ENCODE measurements at places on chromosomes 4 and X.

- DNase-seq = no peak
Observed at GRCh38 chr4:48841045-48841827, 10.3 kb downstream of the OCIAD1 start.

DNA sequence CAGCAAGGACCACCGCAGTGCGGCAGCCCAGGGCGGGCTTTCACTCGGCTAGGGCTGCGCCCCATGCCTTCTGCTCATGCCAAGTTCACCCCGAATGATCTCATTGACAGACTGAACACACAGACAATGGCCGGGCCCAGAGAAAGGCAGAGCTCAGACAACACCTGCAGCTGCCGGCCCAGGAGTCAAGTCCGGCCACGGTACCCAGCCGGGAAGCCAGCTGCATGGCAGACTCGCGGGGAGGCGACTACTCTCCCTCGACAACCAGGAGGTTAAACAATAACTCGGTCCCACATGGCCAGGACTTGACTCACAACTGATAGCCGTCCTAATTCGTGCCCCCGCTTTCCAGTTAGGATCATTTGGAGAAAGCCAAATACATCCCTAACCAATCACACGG is 50.4 kb downstream of the ABLIM2 start:
- DNase-seq = no peak

DNA sequence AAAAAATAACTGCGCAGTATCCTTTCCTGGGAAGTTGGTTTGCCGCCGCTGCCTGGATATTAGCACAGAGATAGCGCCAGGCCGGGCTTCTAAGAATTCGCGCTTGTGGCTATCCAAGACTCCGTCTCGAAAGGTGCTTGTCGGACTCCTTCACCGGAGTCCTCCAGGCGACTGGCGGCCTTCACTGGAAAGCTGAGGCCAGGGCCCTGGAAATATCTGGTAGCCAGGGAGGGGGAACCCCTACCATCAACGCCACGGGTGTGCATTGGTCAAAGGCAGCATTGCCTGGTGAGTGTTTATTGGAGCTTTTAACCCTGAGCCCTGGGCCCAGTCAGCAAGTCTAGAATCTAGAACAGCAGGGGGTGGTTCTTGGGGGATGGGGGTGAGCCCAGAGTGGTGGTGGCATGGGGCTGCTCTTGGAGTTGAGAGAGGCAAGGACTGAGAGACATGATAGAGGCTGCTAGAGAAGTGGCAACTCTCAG is 577 bp upstream of the PIM2 start:
- DNase-seq = no peak

- DNase-seq = no peak
Observed at GRCh38 chr4:158538911-158539310, 17.2 kb downstream of the RXFP1 start.

GRCh38 chr4:616091-616490 is 9.3 kb upstream of the PDE6B start:
- DNase-seq = no peak

DNA sequence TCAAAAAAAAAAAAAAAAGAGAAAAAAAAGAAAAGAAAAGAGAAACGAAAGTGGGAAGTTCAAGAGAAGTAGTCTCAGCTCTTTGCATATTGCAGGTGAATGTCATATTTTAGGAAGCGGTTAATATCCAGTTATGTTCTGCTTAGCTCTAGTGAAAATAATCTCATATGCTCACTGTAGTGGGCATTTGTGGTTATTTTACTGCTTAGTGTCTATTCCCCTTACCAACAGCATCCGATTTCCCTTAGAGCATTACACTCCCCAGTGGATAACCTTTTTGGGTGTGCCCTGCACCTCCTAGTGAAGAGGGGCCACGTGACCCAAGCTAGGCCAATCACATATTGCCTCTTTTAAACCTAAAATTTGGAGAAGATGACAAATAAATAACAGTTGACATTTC is 111.2 kb upstream of the ZNF827 start:
- DNase-seq = no peak

- DNase-seq = no peak
Observed at GRCh38 chrX:2642791-2643190, 48.3 kb upstream of the CD99 start.

- DNase-seq = no peak
Observed at GRCh38 chr4:75080888-75081287, 148.0 kb downstream of the PARM1 start.

DNA sequence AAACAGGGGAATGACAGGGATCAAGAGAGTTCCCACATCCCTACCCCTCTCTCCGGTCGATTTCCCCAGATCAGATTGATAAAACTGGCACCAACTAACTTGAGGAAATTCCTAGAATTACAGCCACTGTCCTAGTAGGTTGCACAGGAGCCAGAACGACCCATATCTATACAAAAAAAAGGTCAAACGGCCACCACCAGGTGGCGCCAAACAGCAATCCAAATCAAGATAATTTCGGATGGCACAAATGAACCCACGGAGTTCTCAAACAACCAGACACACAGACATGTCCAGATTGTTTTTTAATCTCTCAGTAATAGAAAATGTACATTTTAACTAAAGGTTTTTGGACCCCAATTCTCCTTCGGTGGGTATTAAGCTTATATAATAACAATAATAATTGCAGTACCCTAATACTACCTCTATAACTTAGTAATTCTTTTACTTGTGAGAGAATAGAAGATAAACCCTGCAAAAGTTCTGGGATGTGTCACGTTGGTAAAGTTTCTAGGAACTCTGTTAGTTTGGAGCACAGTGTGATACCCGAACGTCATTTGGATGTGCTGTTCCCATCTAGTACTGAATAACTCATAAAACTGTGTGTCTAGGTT is 212.6 kb downstream of the SPOCK3 start:
- DNase-seq = peak; percentile 42

DNA sequence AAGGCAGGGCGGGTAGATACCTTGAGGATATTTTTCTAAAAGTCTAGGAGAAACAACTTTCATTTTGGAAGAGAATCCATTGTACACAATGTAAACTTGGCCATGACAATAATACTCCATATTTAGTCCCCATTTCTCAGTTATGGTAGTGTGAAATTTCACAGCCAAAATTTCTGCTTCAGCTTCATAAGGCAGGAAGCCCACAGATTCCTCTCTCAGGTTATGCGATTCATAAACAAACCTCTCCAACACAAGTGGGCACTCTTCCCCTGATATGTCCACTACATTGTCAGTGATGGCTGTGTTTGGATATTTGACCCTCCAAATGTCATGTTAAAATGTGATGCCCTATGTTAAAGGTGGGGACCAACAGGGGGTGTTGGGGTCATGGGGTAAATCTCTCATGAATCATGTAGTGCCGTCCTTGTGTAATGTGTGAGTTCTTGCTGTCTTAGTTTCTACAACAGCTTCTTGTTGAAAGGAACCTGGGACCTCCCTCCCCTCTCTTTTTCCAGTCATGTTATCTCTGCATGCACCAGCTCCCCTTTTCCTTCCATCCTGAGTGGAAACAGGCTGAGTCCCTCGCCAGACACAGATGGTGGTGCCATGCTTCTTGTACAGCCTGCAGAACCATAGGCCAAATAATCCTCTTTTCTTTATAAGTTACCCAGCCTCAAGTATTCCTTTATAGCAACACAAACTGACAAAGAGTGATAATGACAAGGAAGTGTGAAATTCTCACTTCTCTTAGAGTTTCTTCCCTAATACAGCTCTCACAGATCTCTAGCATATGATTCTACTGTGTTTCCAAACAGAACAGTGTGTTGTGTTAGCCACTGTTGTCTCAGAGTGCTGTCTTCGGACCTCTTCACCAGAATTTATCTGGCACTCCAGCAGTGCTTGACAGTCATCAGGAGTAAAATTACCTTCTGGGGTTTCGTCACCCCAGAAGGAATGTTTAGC is 598.4 kb upstream of the GNPDA2 start:
- DNase-seq = no peak

GRCh38 chr4:152778656-152779512 is 646 bp downstream of the TIGD4 start:
- no peak for DNase-seq
